CD4-positive, alpha-beta T cell treated with Interleukin-2 at 100 ng/mL for 4 hours (primary cell): ENCODE measurements at places on chromosomes 11 and 22.

DNA sequence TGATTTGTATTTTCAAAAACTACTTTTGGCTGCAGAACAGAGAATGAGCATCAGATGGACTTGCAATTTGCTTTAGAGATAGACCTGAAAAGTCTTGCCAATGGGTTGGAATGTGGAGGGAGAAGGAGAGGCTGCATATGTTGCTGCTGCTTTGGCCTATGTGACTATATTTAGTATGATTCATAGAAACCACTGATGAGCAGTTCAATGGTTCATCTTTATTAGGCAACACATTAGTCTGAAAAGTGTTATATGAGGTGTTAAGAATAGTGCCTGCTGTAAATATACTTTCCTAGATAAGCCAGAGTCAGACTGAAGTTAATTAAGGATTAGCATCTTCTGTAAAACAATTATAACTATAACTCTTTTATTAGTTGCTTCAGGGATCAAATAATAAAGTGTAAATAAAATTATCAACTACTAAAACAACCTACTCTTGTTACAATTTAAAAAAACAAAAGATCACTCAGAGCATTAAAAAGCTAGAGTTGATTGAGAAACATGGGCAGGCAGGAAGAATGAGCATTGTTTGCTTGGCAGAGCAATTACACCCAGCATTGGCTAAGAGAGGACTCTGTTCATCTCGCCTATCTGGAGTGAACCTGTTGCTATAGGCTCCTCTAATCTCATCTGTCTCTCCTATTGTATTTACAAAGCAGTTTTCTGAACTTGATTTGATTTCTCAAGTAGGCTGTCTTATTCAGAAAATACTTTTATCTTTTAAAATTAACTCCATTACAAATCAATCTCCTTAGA is 36.3 kb downstream of the HORMAD2 start:
- DNase-seq: no peak

- no peak for DNase-seq
These were observed 712 bp downstream of the UPK3A start for GRCh38 chr22:45285263-45286058.

DNA sequence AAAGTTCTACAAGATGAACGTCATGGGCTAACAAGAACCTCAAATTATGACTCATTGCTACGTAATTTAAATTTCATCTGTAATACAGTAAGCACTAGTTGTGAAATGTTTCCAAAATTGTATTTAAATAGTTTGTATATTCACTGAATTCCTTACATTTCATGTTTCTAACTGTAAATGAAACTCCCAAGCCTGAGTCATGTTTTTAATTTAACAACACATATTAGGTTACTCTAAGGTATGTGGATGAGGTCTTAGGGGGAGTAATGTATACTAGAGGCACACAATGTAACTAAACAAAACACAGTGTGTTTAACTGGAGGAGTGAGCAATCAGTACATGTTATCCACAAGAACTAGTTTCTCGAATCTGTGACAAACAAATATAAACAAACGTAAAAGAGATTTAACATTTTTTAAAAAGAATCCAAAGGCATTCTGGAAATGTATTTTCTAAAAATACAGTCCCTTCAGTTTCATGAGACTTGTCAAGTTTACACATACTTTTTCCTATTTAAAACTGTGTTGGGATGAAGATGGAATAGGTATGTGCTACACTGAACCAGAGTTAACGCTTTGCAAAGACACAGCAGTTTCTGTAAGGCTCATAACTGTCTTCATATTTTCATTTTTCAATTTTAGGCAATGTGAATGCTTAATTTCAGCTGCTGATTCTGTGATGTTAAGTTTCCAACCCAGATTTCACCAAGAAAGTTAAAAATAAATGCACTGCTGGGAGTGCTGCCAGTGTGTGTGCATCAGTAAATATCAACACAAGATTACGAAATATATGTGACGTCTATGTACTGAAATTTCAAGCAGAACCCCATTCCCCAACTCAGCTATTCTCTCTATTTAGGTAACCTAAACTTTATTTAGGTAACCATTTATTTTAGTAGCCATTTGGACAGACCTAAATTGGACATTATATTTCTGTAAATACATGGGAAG is 52.6 kb downstream of the PITPNB start:
- DNase-seq: no peak

DNA sequence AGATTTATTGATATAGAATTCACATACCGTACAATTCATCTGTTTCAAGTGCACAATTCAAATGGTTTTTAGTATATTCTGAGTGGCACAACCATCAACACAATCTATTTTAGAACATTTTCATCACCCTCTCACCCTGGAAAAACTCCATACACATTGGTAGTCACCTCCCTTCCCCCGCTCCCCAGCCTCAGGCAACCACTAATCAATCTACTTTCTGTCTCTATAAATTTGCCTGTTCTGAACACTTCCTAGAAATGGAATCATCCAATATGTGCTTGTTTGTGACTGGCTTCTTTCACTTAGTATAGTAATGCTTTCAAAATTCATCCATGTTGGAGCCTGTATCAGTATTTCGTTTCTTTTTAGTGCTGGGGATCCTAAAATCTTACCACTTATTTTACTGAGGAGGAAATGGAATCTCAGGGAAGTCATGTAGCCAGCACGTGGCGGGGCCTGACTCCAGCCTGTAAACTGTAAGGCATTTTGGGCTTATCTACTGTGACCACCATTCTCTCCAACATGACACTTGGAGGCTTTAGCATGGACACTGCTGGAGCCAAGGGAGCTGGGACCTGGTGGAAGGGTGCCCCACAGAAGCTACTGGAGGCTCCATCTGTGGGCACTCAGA is 905 bp upstream of the UCP3 start:
- DNase-seq: no peak

- DNase-seq: no peak
These were observed 22.9 kb upstream of the TSKU start for GRCh38 chr11:76760236-76760635.
